ENCODE measurements at places on chromosomes 2 and 18.

DNA sequence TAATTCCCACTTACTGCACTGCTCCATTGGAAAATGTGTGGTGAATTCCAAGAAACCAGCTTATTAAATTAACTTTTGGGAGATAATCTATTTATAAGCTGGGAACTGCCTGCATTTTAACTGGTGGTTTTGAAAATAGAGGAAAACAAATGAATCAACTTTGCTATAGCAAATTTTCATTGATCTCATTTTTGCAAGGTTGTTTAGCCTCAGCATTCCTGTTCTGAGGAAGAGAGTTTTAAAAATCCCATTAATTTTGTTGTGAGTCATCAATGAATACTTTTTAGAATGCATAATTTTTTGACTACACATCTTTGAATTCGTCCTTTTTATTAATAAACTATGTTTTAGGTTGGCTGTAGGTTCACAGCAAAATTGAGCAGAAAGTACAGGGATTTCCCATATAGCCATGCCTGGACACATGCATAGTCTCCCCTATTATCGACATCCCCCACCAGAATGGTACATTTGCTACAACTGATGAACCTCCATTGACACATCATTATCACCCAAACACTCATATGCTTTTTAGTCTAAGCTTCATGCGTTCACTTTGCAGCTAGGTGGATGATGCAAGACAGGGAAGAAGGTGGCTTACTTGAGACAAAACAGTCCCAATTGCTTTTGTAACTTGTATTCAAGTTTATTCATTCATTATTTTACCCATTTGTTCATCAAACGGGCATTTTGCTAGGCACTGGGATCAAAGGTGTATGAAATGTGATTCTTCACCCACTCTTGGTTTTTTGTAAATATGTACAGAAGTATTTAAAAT is 106.9 kb downstream of the ZNF521 start:
- DNase-seq = no peak

GRCh38 chr2:113894156-113894743 is 4.4 kb downstream of the ACTR3 start:
- DNase-seq = no peak

DNA sequence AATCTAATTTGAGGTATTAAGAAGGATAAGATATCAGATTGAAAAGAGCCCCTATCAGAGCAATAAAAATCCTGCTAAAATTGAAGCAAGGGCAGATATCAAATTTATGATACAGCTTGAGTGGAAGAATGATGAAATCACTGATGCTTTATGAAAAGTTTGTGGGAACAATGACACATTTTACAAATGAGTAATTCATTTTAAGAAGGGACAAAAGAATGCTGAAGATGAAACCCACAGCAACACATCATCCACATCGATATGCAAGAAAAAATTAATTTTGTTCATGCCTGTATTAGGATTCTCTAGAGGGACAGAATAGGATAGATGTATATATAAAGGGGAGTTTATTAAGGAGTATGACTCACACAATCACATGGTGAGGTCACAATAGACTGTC is 355.6 kb upstream of the GYPC start:
- no peak for DNase-seq

- no peak for DNase-seq
These were observed 9.4 kb upstream of the INO80C start for GRCh38 chr18:35507192-35507591.

Data from right hindlimb (tissue), 1 donor.